Right lobe of liver (tissue), 6 donors: ENCODE measurements at places on chromosomes 12 and 14. TPM values are rescaled to one million over a fixed set of nuclear protein-coding genes. Genes with fewer than 3 reads are reported as not detected.

Gene PTPN6
- 18.8 TPM for total RNA-seq

Gene TBC1D30
- 1.2 TPM for total RNA-seq

Gene VEZT
- total RNA-seq = 31.8 TPM

Gene PLA2G1B
- total RNA-seq = not detected

Gene DYRK4
- total RNA-seq = 10.6 TPM

Gene CLEC12A
- 2.6 TPM for total RNA-seq
